AG20443 (cell line): ENCODE measurements at places on chromosomes 5 and 9.
A peak's percentile ranks its signal among the peaks of the same experiment; 100 is the strongest.

DNA sequence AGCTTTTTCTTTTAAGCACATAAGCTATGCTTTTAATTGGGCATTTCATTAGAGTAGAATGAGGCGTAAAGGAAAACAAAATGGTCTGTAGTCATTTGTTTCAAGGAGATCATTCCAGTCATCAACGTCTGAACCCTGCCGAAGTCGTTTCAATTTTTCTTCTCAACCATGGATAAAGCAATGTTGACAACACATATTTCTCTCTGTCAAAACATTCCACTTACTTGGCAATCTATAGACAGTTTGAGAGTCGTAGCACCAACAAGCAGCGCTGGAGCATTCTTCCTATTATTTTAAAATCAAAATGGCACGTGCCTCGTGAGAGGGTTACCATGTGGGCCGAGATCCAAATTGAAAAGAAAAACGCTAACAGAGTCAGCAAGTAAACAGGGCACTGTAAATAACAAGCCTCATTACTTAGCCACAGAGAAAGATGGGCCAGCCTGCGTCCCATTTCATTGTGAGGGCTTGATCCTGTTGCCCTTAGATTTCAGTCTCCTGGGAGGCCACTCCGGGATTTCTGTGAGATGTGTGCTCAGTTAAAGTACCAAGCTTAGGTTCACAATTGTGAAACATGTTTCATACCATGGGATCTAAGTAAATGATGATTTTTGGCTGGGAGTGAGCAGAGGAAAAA is 422.9 kb downstream of the DTWD2 start:
- no peak for DNase-seq

DNA sequence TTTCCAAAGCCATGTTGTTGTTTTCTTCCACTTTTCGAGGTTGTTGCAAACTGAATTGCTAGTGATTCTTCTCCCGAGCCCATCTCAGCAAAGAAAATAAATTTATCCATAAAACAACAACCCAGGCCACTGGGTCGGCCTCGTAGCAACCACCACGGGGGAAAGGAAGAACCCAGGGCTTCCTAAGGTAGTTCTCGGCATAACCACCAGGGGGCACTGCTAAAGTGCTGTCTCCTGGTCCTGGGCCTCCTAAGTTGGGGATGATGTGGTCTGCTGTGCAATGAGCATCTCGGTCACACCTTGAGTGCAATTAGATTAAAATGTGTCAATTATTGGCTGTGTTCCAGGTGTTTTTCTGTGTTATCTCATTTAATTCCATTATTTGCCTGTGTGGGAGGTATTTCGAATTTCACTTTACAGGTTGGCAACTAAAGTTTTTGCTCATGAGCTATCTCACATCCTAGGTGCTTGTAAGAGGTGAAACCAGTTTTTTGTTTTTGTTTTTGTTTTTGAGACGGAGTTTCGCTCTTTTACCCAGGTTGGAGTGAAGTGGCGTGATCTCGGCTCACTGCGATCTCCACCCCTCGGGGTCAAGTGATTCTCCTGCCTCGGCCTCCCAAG is 102.8 kb upstream of the DAP start:
- DNase-seq, result peak; percentile 83

DNA sequence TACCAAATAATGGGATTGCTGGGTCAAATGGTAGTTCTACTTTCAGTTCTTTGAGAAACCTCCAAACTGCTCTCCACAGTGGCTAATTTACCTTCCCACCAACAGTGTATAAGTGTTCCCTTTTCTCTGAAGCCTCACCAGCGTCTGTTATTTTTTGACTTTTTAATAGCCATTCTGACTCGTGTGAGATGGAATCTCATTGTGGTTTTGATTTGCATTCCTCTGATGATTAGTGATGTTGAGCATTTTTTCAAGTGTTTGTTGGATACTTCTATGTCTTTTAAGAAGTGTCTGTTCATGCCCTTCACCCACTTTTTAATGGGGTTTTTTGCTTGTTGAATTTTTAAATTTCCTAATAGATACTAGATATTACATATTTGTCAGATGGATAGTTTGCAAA is 28.4 kb upstream of the SUSD1 start:
- DNase-seq, result no peak

DNA sequence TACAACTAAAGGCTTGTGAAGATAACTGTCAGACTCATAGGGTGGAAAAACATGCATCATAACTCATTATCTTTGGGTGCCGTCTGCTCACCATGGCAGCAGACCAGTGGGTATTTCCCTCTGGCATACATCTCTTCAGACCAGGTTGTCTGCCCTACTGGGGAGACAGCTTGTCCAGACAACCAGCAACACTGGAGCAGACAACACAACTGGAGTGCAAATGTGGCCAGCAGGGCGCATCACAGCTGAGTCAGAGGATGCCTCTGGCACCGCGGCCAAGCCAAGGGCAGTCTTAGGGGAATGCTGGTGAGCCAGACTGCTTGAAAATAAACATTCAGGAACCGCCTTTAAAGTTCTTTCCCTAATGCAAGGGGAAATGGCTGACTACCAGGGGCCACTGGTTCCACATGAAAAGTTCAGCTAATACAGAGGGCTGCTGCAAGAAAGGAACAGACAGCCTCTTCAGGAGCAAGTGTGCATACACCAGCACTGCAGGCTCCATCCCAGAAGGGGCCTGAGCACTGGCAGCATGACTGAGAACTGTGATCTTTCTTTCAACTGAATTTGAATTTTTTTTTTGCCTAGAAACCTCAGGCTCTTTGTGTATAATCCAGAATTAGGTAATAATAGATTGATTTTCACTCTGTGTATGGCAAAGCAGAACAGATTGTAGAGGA is 77.3 kb downstream of the MAMDC2 start:
- DNase-seq, result peak; percentile 93

GRCh38 chr5:141503681-141504080 is 14.8 kb downstream of the PCDHGC5 start:
- DNase-seq, result no peak

- DNase-seq, result no peak
Measured at GRCh38 chr9:16763946-16764345, 106.5 kb downstream of the BNC2 start.

GRCh38 chr9:81984928-81985327 is 3.6 kb upstream of the SPATA31D1 start:
- no peak for DNase-seq

DNA sequence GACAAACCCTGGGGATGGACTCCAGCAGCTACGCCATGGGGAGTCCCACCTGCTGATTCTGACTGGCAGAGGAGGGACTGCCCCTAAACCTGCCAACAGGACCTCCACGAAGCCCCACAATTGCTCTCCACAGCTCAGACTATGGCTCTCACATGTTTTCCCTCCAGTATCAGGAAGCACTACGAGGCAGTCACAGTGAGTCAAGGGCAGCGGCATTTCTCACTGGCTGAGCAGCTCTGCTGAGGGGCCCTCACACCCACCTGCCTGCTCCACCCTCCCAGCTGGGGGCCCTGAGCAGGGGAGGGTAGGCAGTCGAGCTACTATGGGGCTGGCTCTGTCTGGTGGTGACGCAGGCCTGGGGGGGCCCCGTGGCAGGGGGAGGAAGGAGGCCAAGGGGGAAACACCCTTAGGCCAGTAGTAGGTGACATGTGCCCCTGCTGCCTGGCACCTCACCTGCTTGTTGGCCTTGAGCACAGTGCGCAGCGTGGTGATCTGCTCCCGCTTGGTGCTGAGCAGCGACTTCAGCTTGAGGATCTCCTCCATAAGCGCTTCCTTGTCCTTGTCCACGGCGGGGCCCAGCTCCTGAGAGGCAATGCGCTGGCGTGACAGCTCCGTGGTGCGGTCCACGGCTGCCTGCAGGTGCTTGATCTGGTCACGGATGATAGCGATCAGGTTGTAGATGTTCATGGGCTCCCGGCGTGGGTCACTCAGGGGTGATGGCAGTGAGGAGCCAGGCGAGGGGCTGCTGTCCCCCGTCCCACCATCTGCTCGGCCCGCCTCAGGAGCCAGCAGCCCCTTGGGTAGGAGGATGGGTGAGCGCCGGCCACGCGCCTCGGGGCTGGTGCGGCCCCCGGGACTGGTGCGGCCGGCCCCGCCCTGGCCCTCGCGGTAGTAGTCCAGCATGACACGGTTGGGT is 46.3 kb downstream of the BICD2 start:
- peak; percentile 7 for DNase-seq

DNA sequence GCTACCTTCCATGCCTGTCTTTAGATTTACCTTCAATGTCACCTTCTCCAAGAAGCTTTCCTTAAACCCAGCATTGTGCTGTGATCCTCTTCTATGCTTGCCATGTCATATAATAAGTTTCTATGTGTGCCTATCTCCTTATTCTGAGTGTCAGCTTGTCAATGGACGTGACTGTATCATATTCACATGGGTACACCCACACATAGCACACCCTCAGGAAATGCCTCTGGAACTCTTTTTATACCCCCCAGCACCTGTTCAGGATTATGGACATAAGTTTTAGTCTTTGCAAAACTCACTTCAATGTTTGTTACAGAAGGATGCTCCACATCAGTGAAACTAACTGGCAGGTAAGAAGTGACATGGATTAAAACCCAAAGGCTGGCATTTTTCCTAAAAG is 7.4 kb downstream of the GAS1 start:
- no peak for DNase-seq

GRCh38 chr9:135909371-135909770 is 2.0 kb upstream of the CAMSAP1 start:
- DNase-seq, result no peak

- peak; percentile 46 for DNase-seq
Measured at GRCh38 chr9:91785447-91785842, 164.6 kb downstream of the ROR2 start.

GRCh38 chr9:87725900-87726709 is at the start of gene CTSL:
Gene CTSL, plus strand, starts transcription at chr9:87726119. Its CDS starts 1,485 bp downstream, at chr9:87727604.
- peak; percentile 97 for DNase-seq

GRCh38 chr9:98150721-98151120 is 31.7 kb upstream of the TRIM14 start:
- no peak for DNase-seq

DNA sequence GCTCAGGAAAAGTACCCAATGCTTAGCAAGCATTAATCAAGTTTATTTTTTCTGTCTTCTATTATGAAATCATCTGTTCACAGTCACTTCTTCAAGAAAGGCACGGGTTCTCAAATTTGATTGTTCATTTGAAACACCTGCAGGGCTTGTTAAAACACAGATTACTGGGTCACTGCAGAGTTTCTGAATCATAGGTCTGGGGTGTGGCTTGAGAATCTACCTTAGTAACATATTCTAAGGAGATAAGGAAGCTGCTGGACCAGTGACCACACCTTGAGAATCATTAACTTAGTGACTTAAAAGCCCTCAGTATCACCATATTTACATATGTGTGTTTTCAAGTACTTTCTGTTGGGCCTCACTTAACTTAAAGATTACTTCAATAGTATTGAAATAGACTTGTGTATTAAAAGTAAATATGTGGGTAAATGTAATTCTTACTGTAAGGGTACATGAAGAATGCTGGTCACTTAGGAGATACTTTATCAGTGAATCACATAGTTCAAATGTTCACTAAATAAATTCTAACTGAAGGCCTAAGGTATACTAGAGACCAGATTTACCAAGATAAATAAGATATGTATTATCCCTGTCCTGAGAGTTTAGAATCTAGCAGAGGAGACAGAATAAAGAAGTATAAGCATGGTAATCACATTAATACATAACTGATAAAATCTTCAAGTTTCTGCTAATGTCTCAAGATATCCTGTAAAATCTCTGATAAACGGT is 1342.1 kb upstream of the C9orf72 start:
- no peak for DNase-seq

DNA sequence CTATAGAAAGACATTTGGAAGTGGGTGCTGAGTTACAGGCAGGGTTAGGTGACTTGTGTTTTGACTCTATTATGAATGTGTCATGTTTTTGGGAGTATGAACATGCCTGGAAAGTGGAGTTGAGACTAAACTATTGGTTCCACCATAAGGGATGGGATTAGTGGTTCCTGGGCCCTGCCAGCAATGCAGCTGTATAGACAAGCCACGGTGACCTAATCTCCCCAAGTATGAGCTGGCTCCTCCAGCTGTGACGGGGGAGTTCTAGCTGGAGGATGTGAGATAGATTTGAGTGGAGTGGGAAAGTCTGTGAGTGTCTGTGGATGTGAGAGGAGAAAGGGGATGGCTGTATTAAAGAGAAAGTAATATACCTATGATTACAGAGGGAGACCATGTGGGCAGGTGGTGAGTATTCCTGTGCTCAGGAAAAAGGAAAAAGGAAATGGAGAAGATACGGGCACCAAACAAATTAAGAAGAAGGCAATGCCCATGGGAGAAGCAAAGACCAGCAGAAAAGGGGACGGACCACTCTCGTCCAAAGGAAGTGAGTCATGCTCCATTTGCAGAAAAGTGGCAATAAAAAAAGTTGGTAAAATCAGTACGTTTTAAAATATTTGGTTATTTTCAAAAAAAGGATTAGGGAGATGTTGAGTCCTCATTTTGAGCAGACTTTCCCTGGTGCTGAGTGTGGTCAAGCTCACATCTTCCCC is 48.3 kb upstream of the ICE1 start:
- DNase-seq, result no peak

DNA sequence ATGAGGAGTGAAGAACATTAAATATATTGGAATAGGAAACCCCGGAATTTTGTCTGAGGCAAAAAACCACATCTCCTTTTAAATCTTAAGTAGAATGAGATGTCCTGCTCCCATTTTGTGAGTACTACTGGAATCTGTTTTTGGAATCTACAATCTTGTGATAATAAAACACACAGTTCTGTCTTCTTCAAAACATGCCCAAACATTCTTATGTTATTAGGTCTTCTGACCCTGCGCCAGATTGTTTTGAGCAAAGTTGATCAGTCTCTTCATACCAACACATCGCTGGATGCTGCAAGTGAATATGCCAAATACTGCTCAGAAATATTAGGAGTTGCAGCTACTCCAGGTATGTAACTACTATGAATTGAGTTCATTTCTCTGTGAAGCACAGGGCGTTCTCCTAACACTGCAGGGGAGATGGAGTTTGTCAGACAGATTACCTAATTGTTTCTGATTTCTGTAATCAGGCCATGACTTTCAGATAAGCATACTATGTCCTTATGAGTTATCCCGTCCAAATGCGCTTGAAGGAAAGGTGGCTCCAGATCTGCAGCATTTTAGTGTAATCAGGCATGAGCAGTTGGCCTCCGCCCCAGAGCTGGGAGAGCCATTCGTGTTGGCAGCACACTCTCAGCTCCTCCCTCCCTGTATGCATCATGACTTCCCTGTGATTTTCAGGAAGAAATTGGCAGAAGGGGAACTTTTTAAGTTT is 88.0 kb downstream of the NLN start:
- DNase-seq, result peak; percentile 86

DNA sequence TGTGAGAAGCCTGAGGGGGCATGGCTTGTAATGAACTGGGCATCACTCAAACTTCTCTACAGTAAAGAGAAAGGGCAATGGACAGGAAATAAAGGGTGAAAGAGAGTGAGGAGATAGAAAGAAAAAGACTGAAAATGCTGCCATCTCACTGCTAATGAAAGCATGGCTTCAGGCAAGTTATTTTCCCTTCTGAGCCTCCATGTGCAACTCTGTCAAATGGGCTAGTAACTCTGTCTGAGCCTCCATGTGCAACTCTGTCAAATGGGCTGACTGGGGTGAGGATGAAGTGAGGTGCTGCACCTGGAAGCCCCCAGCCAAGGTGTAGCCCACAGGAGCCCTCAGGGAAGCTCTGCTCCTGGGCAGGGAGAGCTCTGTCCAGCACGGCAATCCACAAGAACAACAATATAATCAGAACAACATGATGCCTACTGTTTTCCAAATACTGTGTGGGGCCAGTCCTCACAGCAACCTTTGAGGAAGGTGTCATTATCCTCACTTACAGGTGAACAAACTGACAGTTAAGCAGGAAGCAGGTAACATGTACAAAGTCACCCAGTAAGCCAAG is 73.8 kb upstream of the XPA start:
- DNase-seq, result no peak

GRCh38 chr9:75438716-75439115 is 350.4 kb downstream of the OSTF1 start:
- DNase-seq, result no peak

- no peak for DNase-seq
Measured at GRCh38 chr5:136518174-136518573, 152.8 kb upstream of the TRPC7 start.
